ENCODE measurements at places on chromosomes 7 and 10.

DNA sequence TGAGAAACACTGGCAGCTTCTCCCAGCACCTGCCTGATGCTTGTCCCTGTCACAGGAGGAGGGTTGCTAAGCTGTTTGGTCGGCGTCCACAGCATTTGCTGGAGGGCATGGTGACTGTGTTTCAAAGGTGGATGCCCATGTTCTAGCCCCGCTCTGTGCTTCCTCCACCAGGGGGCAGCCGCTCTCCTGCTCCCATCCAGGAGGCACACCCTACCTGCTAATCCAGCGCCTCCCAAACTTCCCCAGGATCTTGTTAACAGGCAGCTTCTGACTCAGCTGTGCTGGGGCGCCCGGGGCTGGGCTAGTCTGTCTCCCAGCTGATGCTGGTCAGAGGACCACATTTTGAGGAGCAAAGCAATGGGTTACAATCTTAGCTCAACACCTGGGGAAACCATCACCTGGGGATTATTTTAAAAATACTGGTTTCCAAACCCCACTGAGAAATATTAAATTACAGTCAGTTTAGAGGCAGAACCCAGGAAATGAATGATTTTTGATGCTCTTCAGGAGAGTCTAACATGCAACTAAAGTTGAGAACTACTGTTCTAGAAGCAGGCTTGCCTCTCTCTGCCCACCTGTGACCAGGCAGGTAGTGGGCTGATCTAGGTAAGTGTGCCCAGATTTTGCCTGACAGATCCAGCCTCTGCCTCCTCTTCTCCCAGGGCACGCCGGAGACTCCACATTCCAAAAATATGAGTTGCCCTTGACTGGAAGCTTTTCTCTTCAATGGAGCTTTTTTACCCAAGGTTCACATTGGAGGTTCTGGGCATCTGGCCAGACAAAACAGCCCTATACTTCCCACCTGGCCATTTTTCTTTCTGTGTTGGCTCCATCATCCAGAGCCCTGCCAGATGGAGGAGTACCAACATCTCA lies 92.7 kb upstream of the GPR26 start:
- DNase-seq: peak; percentile 39

DNA sequence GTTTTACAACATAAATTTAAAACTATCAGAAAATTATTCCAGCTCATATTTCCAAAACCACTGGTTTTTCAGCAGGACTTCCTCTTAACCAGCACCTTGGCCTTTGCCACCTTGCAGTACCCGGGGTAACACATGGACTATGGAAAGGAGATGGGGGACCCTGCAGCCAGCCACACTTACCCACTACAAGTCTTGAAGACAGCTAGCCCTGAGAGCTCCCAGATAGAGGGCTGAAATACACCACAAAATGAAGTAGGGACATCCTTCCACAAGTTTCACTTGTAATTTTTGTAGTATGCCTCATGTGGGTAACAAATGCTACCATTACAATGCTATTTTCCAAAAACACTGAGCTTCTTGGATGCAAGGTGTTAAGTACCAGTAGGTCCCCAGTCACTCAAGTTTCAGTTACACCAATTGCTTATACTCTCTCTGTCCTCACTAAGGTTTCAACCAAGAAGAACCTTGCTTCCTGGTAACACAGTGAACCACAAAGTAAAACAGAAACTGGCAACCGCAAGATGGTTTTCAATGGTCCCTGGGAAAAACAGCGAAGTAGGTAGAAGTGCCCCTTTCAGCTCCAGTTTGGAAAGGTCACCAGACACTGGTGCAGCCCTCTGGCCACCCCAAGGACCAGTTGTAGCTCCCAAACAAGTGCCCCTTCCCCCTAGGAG lies 110.9 kb downstream of the SGMS1 start:
- peak; percentile 4 for DNase-seq

- no peak for DNase-seq
Observed at GRCh38 chr7:12102126-12102525, 109.0 kb upstream of the TMEM106B start.

GRCh38 chr7:151722533-151722932 lies 154.4 kb downstream of the PRKAG2 start:
- DNase-seq: no peak

DNA sequence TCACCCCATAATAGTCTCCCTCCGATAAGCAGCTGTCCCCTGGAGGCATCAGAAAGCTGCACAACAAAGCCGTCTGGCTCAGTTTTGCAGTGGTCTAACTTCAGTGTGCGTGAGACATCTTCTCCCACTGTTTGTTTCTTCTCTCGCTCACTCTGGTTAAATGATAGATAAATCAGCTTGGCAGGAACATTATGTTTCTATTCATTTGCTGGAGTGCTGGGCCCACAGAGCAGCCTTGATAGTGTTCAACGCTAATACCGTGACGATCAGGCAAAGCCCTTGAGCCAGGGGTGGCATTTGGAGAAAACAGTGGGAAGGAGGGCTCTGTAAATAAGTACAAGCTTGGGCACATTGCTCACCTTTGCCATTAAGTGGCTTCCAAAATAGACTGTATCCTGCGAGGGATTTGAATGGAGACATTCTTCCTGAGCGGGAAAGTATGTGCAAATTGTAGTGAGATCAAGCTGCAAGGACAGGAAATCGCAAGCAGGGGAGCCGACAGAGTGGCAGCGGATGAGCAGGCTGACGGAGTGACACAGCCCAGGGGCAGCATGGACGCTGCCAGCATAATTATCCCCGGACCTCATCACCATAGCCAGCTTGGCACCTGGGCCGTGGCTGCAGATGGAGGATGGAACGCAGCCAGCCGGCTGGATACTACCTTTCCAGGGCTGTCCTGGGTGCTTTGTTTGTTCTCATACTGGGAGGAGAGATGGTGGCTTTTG lies 256.8 kb upstream of the FZD8 start:
- DNase-seq: no peak

DNA sequence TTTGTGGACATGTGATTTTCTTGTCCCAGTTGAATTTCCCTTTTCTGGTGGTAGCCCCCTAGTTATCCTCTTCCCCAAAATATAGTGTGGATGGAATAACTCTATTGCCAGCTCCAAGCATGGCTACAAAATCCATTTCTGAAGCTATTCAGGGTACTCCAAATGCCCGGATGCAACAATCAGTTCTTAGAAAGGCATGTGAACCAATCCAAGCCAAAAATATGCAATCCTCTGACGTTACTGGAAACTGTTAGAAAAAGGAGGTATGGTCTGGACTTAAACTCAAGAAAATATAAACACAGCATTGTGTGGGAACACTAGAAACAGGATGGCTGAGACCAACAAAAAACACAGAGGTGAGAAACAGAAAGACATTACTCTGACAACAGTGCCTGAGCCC lies 347.0 kb downstream of the GPAM start:
- no peak for DNase-seq

DNA sequence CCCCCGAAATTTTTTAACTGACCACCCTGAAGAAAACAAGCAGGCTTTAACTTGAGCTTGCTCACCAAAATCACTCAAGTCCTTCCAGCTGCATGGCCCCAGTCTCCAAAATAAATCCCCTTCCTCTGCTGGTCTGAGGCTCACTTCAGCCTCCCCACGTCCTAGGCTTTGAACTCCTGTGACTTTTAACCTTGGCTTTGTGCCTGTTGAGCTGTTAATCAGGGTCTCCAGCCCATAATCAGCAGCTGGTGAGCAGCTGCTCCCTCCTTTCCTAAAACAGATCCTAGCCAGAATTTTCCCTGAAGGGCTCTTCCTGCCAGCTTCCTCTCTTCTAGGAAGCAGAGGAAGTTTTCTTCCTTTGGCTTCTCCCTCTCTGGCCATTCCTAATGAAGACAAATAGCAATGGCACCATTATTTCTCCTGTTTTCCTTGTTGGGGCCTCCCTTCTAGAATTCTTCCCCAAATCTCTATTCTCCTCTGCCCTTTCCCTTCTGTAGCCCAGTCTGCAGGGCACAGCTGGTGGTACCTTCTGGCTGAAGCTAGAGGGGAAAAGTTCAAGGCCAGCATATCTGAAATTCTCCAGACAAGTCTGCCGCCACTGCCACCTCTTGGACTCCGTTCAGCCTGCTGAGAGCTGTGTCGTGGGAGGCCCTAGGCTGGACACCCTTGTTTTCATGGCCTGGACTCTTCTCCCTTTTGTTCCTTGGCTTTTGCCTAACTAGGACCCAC lies 152.1 kb downstream of the NOC3L start:
- no peak for DNase-seq

- no peak for DNase-seq
Observed at GRCh38 chr10:97408496-97408992, 7.4 kb upstream of the RRP12 start.

GRCh38 chr10:25328361-25328760 lies 153.6 kb downstream of the GPR158 start:
- DNase-seq: no peak

DNA sequence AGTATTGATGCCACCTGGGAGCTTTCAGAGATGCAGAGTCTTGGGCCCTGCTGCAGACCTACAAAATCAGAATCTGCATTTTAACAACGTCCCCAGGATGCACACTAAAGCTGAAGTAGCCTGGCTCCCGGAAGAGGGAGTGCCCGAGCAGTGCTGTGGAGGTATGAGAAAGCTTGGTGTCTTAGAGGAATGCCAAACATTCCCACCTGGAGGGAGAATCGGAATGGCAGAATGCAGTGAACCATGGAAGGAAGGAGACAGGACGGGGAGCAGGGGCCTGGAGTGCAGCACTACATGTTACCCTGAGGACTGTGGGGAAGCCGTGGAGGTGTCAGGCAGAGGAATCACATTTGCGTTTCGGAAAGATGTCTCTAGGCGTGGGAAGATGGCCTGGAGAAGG lies 90.9 kb downstream of the AOAH start:
- no peak for DNase-seq

GRCh38 chr7:6433784-6434615 lies 13.8 kb downstream of the DAGLB start:
- no peak for DNase-seq

- DNase-seq: no peak
Observed at GRCh38 chr10:8224591-8224990, 170.1 kb downstream of the GATA3 start.

DNA sequence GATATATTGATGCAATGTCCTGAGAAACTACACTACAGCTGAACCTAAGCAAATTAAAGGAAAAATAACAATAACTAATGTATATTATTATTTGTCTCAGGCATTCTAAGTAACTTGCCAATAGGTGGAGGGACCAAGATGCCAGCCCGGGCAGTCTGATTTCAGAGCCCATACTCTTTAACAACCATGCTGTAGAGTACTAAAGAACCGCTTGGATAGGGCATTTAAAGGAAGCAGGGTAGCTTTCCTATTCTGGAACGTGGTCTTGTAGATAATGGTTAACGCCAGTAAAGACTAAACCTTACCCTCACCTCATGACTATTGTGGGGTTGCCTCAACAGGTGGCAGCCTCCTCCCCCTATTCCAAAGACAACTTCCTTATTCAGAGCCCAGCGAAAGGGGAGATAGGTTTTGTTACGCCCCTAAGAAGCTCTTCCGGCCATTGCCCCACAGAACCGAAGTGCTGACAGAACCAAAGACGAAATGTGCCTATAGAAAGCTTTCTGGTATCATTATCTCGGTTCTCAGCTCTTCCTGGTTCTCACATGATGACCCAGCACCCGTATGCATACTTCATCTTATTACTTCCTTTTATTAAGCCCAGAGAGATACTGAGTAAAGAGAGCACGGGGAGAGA lies 707 bp upstream of the C1GALT1 start:
- peak; percentile 31 for DNase-seq

- no peak for DNase-seq
Observed at GRCh38 chr10:4781955-4782354, 44.1 kb upstream of the AKR1E2 start.

DNA sequence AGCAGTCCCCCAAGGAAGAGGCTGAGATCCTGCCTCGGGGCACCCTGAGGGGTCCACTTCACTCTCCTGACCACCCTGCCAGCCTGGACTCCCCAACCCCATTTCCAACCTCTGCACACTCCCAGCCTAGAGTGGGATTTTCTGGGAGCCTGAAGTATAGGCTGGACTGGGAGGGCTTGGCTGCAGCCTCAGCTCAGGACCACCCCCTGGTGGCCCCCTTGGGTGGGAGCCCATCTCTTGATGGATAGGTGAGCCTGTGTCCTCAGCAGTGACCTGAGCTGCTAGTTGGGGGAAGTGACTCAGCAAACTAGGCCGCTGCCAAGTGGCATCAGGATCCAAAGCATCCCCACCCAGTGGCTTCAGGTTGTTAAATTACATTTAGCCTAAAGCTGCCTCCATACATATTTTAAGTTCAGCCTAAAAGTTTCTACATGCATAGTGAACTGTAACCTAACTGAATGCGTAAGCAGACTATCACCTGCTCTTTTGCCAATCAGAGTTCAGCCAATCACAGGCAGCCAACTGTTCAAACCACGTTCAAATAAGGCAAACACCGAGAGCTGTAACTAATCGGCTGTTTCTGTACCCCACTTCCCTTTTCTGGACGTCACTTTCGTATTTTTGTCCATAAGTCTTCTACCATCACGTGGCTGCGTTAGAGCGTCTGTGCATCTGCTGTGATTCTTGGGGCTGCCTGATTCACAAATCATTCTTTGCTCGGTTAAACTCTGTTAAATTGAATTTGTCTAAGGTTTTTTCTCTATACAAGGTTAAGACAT lies 144.0 kb downstream of the PLPP4 start:
- no peak for DNase-seq

DNA sequence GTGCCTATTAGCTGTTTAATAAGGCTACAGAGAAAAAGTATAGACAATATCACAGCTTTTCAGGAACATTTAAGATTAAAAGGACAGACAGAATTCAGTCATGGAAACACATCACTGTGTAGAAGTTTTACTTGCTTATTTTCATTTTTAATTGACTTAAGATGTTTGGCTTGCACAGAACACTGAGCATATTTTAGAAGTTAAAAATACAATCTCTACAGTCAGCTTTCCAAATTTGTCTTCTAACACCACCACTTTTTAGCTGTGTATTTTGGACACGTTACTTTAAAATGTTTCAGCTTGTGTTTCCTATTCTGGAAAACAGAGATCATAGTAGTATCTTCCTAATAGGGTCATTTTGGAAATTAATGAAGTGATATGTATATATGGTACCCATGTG lies 11.8 kb downstream of the CFAP69 start:
- no peak for DNase-seq

- DNase-seq: no peak
Observed at GRCh38 chr10:482848-483247, 206.6 kb downstream of the DIP2C start.

DNA sequence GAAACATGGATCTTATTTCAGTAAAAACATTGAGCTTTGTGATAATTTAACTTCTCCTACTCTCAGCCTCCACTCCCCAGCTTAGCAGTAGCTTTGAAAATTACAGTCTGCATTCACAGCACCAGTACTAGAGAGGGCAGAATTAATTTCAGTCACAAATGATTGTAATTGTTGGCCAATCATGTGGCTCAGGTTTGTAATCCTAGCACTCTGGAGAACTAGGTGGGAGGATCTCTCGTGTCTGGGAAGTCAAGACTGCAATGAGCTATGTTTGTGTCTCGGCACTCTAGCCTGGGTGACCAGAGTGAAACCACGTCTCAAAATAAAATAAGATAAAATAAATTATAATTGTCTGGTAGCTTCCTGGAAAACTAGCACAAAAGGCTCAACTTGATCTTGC lies 620.9 kb downstream of the TNS3 start:
- no peak for DNase-seq

GRCh38 chr10:75643405-75643804 lies 212.0 kb downstream of the LRMDA start:
- DNase-seq: no peak
